Aorta (tissue), 5 donors: ENCODE measurements at places on chromosomes 3 and 15. TPM values are rescaled to one million over a fixed set of nuclear protein-coding genes. Genes with fewer than 3 reads are reported as not detected.

The PSMD6 gene
- total RNA-seq: 52.9 TPM

DNA sequence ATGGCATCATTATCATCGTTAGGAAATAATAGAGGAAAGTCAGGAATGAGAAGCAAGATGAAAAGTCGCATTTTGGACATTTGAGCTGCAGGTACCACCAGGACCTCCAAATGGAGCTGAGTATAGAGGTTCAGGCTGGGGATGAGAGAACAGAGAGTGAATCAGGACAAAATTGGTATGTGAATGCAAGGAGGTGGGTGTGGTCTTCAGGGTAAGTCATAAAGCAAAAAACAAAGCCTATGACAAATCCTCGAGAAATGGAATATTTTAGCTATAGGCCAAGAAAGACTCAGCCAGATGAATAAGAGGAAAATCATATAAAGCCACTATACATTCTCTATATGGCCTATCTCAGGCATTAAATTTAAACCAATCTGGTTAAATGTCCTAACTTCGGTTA, 841.3 kb downstream of the ROBO1 start:
- no peaks in the 10 kb centered on the region for H3K4me1 ChIP-seq
- H3K36me3 ChIP-seq: no peaks in the 10 kb centered on the region
- no peak overlapping the region for H3K4me3 ChIP-seq
- H3K27me3 ChIP-seq: no peaks in the 10 kb centered on the region
- no peak for DNase-seq

DNA sequence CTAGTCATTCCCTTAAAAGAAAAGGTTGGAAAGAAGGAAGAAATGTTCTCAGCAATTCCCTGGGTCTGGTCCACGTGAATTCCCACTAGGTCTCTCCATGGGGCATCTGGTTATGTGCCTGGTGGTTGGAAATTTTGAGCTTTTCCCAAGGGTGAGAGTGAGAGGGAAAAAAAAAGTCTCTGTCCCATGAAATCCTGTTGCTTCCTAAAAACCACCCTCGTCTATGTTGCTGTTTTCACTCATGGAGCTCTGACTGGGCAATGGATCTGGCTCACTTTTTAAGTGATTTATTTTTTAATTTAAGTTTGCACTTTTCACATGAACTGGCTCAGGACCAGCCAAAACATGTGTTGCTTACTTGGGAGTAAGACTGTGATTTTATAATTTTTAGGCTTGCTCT, 190.1 kb downstream of the CHST2 start:
- no peak overlapping the region for H3K27ac ChIP-seq
- H3K27me3 ChIP-seq: no peaks in the 10 kb centered on the region
- no peak for DNase-seq
- H3K4me3 ChIP-seq: no peak overlapping the region
- no peaks in the 10 kb centered on the region for H3K36me3 ChIP-seq

- H3K4me1 ChIP-seq: no peaks in the 10 kb centered on the region
- no peaks in the 10 kb centered on the region for H3K36me3 ChIP-seq
- no peaks in the 10 kb centered on the region for H3K27me3 ChIP-seq
- no peak overlapping the region for H3K4me3 ChIP-seq
- DNase-seq: no peak
These were observed 213.8 kb upstream of the C2CD4B start for GRCh38 chr15:62378772-62379498.

- H3K27me3 ChIP-seq: no peaks in the 10 kb centered on the region
- no peaks in the 10 kb centered on the region for H3K36me3 ChIP-seq
- no peak overlapping the region for H3K27ac ChIP-seq
- no peak overlapping the region for H3K4me3 ChIP-seq
- no peak for DNase-seq
These were observed 281.7 kb upstream of the RASGRP1 start for GRCh38 chr15:38846346-38846745.
